ENCODE measurements at places on chromosomes 2 and 18.

DNA sequence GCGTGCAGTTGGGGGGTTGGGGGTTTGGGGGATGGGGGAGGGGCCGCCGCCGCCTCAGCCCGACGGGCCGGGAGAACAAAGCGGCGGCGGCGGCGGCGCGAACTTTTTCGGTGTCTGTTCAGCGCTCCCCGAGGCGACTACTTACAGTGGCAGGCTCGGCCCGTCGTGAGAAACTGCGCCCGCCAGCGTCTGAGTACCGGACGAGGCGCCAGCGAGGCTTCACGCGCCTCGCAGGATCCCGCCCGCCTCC lies 172 bp downstream of the PRKD3 start:
- no peak for DNase-seq

GRCh38 chr2:237616734-237617586 lies 10.4 kb upstream of the LRRFIP1 start:
- DNase-seq = no peak

GRCh38 chr18:9322744-9323143 lies 11.8 kb upstream of the TWSG1 start:
- DNase-seq = no peak

- no peak for DNase-seq
These were observed 67.0 kb downstream of the DGKD start for GRCh38 chr2:233421091-233421816.

- no peak for DNase-seq
These were observed 72.1 kb upstream of the DSG1 start for GRCh38 chr18:31245820-31246219.

DNA sequence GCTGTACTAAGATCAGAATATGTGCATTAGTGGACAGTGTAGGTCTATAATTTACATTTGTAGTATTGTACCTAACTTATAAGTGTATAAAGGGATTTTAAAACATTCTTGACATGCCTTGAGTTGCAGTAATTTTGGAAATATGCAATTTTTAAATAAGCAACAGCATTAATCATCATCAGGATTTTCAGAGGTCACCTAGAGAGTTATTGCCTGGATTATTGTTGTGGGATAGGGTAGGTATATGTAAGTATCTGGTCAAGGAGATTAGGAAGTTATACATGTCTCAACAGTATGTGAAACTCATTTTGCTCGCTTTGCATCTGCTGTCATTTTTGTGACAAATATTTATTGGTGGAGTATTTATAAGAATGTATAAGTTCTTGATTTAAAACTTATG lies 184.2 kb downstream of the WDR7 start:
- no peak for DNase-seq

GRCh38 chr2:151978709-151979108 lies 120.1 kb downstream of the CACNB4 start:
- DNase-seq = no peak

- DNase-seq = no peak
These were observed 633.2 kb upstream of the PKDCC start for GRCh38 chr2:41414486-41415230.

- DNase-seq = no peak
These were observed 1.0 kb downstream of the CYP1B1 start for GRCh38 chr2:38074764-38075506.

GRCh38 chr2:53896864-53897263 lies 37.1 kb upstream of the GPR75 start:
- DNase-seq = no peak

DNA sequence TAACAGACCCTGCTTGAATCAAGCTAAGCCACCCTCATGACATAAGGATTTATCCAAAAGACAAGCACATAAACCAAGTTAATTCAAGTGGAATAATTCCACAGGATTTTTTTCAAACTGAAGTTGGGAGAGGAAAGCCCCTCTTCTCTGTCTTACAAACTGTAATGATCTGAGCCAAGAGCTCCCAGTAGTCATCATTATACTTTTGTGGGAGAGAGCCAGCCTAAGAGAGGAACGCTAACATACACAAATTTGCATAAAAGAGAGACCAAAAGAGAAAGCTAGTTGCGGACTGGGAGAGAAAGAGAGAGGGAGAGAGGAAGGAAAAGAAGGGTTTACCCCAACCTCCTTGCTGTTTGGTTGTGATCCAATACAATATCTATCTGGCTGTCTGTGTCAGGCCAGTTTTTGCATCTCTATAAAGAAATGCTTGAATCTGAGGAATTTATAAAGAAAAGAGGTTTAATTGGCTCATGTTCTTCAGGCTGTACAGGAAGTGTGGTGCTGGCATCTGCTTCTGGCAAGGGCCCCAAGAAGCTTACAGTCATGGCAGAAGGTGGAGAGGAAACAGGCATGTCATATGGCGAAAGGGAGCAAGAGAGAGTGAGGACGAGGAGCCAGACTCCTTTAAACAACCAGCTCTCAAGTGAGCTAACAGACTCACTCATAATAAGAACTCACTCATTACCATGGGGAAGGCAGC lies 20.8 kb upstream of the PUM2 start:
- no peak for DNase-seq

GRCh38 chr2:223043164-223043941 lies 8.6 kb upstream of the KCNE4 start:
- DNase-seq = no peak

- no peak for DNase-seq
These were observed 342.7 kb upstream of the CHAC2 start for GRCh38 chr2:53424902-53425301.

GRCh38 chr2:239936838-239937581 lies 88.1 kb downstream of the NDUFA10 start:
- DNase-seq = no peak

- no peak for DNase-seq
These were observed 134.2 kb upstream of the NABP1 start for GRCh38 chr2:191543708-191544107.

GRCh38 chr2:190094316-190094871 lies 31.9 kb upstream of the MSTN start:
- no peak for DNase-seq

DNA sequence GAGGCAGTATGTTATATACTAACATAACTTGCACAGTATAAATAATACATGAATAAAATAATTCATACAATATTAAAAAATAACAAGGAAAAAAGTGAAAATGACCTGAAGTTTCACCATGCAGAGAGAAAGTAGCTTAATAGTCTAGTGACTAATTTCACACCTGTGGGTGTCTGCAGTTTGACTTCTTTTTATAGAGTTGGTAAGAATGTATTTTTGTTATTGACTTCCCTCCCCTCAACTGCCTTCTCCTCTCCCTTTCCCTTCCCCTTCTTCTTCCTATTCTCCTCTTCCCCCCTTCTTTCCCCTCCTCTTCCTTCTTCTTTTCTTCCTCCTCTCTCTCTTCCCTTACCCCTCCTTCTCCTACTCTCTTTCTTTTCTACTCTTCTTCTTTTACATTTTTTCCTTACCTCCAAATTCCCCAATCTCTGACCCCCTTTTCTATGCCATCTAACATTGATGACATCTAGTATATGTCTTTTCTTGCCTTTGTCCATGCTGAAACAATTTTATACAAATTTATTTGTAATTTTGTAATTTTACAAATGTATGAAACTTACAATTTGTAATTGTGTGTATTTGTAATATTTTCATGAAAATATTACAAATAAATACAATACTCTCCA lies 3.1 kb downstream of the DNAH6 start:
- no peak for DNase-seq

- no peak for DNase-seq
These were observed 317.0 kb upstream of the MYT1L start for GRCh38 chr2:2648094-2648493.

- no peak for DNase-seq
These were observed 390.2 kb upstream of the TNP1 start for GRCh38 chr2:217250013-217250524.

- DNase-seq = no peak
These were observed 1292.8 kb downstream of the DSC3 start for GRCh38 chr18:29749704-29750103.

GRCh38 chr2:45890819-45891218 lies 239.3 kb downstream of the PRKCE start:
- no peak for DNase-seq

DNA sequence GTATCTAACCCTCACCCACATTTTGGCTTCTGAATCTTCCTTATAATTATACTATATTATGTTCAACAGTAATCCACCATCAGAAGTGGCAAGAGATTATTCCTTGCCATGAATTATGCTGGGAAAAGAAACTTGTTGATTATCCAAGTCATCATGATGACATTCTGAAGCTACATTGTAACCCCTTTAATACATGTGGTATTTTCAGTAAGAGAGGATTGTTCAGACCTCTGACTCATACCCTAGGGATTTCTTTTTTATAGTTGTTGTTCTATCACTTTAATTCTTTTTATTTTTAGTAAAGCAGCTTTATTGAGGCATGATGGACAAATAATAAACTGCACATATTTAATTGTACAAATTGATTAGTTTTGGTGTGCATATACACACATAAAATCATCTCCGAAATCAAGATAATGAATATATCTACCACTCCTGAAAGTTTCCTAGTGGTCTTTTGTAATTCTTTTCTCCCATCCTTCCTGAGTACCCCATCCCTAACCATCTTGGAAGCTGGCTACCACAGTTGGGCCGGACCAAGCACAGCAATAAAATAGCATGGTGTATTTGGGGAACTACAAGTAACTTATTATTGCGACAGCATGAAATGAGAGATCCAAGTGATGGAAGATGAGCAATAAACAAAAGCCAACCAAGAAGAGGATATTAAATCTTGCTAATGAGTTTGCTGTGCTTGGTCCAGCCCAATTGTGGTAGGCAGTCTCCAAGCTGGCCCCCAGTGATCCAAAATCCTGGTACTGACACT lies 159.9 kb downstream of the BARD1 start:
- no peak for DNase-seq

DNA sequence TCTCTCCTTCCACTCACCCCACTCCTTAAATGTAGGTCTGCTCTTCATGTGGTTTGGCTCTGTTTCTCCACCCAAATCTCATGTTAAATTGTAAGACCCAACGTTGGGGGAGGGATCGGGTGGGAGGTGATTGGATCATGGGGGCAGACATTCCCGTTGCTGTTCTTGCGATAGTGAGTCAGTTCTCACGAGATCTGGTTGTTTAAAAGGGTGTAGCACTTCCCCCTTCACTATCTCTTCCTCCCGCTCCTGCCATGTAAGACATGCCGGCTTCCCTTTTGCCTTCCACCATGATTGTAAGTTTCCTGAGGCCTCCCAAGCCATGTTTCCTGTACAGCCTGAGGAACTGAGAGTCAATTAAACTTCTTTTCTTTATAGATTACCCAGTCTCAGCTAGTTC lies 1044.5 kb upstream of the POU3F3 start:
- no peak for DNase-seq

GRCh38 chr18:9278028-9278427 lies 56.5 kb upstream of the TWSG1 start:
- no peak for DNase-seq

- no peak for DNase-seq
These were observed 202.9 kb upstream of the TPO start for GRCh38 chr2:1210352-1210751.

- no peak for DNase-seq
These were observed 1146.6 kb upstream of the ZEB2 start for GRCh38 chr2:145666552-145666951.

DNA sequence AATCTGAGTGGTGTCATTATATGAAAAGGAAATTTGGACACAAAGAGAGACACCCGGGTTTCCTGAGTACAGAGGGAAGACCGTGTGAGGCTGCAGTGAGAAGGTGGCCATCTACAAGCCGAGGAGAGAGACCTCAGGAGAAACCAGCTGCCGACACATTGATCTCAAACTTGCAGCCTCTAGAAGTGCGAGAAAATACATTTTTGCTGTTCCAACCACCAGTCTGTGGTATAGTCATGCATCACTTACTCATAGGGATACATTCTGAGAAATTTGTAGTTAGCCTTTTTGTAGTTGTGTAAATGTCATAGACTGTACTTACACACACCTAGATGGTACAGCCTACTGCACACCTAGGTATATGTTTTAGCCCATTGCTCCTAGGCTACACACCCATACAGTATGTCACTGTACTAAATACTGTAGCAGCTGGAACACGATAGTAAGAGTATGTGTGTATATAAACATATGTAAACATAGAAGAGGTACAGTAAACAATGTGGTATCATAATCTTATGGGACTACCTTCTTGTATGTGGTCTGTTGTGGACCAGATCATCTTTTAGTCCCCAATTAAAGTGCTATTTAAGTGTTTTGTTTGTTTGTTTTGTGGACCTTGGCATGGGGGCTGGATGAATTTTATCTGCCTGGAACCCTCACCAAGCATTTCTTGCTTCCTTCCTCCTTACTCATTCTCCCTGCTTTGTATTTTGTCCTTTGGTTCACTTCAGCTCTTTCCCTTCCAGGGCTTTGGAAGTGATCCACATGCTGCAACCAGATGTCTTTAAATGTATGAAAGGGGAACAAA lies 38.3 kb upstream of the SESTD1 start:
- no peak for DNase-seq

DNA sequence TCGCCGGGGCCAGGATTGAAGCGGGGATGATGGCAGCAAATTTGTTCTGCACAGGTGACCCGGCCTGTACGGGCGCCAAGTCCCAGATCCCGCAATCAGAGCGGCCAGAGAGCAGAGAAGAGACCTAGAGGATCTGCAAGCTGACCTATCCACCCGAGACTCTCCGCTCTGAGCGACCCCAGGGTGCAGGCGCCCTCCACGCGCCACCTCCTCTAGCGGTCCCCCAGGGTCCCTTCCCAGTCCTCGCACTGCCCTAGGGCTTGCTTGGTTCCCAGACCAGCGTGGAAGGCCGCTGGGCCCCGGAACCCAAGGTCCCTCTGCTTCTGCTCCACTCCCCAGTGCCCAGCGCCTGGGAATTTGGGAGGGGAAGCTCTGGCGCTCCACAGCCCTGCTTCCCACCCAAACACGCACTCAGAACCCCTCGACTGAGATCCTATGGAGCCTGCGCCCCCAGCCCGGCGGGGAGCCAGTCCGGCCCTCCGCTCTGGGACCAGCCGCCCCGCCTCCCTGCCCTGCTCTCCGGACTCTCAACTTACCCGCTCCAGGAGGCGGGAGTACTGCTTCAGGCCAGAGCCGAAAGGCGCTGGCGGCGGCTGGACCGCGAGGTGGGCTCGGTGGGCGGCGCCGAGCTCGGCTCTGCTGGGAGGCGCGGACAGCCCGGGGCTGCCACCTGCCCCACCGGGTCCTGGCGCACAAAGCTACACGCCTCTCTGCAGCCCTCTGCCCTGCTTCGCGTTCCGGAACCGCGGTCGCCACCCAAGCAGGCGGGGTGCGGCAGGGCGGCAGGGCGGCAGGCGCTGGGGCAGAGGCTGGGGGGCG lies 3.0 kb upstream of the SIX3 start:
- no peak for DNase-seq

- no peak for DNase-seq
These were observed 66.9 kb downstream of the HPCAL1 start for GRCh38 chr2:10369269-10370255.

DNA sequence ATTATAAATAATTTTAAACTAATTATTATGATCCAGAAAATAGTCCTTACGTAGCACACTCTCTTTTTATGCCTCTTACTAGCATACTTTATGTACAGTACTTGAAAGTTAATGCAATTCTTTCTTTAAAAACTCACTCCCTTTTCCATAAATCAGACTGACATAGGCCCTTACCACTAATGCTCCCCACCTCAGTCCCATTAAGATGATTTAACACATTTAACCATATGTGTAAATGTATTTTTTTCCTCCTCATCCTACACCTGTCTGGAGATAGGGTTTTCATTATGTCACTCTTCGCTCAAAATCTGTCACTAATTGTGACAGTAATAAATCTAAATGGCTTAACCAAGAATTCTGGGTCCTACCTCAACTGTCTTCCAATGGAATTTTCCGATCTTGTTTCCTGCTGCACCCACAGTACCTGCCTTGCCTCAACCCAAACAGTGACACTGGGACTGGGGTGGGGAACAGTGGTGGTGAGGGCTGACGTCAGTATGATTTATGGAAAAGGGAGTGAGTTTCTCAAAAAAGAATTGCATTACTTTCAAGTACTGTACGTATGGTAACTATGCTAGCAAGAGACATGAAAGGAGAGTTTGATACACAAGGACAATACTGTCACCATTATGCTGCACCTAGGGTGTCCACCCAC lies 25.1 kb downstream of the EFEMP1 start:
- no peak for DNase-seq

All from stimulated activated CD4-positive, alpha-beta T cell treated with anti-CD3 and anti-CD28 coated beads, Interleukin-1b, Interleukin-23, amount 100 ng/mL, for 24 hours (primary cell).